ENCODE measurements at places on chromosomes 5 and 9.

DNA sequence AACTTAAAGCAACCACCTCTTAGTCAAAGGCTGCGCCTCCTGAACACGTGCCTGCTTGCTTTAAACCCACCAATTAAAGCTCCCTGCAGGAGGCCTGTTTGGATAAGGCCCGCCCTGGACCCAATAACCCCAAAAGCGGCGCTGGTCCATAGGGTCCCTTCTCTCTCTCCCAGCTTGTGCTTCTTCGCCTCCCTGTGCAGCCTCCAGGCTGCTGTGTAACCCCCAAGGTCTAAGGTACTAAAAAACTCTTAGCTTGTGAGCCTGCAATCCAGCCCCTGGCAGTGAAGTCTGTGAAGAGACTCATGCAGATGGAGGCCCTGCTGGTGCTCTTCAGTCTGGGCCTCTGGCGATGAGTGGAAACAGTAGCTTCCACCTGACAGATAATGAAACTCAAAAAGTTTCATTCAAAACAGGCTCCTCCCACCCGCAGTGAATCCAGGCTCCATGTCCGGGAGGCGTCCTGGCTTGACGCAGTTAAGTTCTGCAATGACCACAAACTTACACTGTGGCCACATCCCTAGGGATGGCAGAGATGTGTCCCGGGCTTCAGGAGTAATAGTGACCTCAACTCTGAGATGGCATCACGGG is 97.3 kb downstream of the PRRT1B start:
- DNase-seq = no peak

- no peak for DNase-seq
These were observed 76.6 kb downstream of the NSUN2 start for GRCh38 chr5:6556089-6556801.

DNA sequence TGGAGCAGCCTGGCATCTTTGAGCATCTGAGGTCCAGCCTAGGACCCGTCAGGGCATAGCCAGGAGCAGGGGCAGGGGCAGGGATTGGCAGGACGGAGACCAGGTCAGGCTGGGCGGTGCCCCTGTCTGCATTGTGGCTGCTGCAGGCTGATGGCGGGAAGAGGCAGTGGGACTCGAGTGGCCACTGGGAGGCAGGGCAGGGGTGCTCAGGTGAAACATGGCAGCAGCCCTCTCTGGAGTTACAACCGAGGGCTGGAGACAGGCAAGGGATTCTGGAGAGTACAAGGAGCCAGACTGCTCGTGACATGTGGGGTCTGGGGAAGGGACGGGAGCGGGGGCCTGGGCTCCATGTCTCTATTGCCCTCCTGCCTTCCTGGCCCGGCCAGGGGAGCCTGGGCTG is 97.4 kb upstream of the RAPGEF1 start:
- no peak for DNase-seq

- DNase-seq = peak; percentile 94
These were observed 28.6 kb upstream of the SELENOP start for GRCh38 chr5:42840269-42840668.

GRCh38 chr9:92737611-92738299 is 26.9 kb downstream of the BICD2 start:
- no peak for DNase-seq
